ENCODE measurements at places on chromosomes 16 and 17.

DNA sequence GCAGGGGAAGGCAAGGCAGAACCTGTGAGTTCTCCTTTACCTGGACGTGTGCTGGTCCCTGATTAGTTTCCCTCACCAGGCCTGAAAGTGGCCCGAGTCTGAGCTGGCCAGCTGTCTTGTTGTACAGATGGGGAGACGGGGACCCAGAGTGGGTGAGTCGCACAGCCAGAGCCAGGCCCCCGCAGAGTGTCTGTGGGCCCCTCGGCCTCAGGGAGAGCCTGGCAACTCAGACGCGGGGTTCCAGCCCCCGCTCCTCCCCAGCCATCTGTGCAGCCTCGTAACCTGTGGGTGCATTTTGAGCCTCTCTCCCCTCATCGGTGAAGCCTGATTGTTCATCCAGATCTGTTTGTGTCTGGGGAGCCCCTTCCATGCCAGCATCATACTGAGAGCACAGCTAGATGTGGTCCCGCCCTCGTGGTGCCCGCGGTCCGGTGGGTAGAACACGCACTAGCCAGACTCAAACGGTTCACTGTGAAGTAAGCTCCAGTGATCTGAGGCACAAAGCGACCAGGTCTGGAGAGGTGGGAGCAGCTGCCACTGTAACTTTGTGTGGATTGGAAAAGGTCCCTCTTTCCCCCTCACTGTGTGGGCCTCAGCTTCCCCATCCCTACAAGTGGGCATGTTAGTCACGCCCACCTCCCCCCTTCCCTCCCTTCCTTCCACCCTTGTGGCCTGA lies 6.0 kb upstream of the NDRG4 start:
- DNase-seq, result no peak

- DNase-seq, result peak; percentile 7
Measured at GRCh38 chr16:85173981-85174751, 61.9 kb upstream of the CIBAR2 start.

DNA sequence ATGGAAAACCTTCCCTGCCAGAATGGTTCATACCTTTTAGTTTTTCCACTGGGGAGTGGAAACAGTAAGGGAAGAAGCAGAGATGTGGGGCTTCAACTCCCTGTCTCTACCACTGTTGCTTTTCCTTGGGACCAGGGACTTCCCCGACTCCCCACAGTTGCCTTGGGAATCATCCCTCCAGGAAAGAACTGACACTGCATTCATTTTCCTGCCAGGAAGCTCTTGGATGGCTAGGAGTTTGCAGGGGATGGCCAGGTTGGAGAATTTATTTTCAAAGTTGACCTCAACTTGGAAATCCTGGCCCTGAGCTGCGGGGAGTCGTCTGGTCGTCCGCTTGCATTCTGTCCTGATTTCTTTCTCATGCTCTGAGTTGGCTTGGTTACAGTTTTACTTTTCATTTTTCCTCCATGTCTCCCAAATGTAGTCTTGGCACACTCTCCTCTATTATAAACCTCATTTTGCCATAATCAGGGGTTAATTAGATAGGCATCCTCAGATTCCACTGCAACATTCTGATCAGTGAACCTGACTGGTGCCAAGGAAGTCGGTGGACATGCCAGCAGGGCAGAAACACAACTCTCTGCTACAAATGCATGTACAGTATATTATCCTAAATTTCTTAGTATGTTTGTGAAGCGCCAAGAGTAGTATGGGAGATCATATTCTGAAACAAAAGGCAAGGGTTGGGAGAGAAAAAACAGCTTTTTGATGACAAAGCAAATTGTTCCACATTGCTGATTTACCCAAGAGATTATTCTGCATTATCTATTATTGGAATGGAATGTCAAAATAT lies 220.5 kb upstream of the XYLT1 start:
- no peak for DNase-seq

DNA sequence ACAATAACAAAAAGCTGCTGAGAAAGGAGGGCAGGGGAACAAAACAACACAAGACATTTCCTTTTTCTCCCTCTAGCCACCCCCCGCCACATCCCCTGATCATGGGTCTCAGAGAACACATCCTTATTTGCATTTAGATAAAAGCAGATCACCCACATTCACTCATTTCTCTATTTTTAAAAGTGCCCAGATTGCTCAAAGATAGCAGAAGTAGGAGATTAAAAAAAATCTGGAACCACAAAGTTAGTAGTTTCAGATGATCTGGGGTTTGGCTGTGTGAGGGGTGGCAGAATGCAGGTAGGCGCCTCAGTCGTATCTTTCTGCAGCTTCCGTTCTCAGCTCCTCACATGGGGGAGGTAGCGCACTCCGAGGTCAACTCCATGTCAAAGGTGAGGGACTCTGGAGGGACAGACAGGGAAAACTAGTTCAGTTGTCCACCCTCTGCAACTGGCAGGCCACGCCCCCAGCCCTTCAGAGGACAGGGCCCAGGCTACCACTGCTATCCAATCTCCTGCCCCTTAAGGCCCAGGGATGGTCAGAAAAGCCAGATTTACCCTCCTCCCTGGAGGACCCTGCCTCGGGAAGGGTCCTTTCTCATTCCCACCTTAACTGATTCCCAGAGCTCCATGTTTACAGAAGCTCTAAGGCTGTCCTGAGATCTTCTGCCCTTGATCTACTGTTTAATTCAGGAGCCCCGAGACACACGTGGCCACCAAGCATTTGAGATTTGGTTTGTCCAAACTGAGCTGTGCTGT lies 27.3 kb downstream of the STAT5A start:
- DNase-seq, result no peak

DNA sequence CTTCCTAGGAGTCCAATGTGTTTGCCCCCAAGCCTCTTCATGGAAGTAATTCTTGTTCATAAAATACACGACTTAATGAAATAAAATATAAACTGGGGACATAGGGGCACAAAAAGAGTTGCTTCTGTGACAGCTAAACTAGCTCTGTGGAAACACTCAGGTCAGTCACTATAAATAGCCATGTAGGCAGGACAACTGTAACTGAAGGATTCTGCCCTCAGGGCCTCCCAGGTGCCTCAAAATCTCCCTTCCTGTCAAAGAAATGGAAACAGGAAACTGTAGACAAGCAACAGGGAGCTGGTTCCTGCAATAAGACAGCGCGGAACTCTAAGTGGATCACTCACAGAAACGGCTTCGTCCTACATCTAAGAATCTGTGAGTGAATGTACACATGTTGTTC lies 178.1 kb upstream of the ZFHX3 start:
- DNase-seq, result no peak

- DNase-seq, result no peak
Measured at GRCh38 chr16:68425498-68426346, 22.6 kb downstream of the SMPD3 start.

DNA sequence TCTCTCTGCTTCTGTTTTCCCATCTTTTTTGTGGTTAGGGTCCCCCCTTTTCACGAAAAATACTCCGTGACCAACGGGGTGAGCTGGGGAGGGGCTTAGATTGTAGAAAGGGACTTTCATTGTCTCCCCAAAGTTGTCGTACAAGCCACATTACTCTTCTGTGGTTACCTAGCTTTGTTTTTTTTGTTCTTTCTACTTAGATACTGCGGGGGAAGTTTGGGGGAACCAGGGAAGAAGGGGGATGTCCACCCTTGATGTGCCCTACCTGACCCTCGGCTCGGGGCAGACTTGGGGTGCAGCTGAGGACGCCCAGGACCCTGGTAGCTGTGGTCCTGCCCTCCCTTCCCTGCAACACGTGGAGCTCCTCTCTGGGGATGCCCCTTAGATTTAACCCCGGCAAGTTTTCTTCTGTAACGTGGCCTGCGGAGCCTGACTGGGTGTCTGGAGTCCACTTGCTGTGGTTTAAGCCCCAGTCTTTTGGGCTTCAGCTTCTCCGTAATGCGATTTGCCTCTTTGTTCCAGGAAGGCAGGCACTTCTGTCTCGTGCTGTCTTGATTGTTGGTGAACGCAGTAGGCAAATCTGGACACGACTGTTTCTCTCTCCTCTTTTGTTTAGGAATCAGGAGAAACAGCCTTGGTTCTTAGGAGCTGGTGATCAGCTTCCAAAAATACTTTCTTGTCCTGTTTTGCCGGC lies 892 bp downstream of the ABCC1 start:
- DNase-seq, result no peak

DNA sequence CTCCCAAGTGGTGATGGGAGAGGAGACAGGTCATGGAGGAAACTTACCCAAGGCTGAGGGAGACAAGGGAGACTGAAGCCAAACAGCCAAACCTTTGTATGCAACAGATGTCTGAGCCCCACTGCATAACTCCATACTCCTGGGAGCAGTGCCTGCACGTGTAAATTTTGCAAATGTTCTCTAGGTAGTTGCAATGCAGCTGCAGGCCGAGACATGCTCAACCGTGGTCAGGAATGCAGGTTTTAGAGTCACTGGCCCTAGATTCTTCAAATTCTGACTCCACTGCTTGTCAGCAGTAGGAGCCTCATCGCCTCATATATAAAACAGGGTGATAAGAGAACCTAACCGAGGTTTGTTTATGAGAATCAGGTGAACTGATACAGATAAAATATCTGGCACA lies 11.5 kb downstream of the DYNLRB2 start:
- DNase-seq, result no peak

DNA sequence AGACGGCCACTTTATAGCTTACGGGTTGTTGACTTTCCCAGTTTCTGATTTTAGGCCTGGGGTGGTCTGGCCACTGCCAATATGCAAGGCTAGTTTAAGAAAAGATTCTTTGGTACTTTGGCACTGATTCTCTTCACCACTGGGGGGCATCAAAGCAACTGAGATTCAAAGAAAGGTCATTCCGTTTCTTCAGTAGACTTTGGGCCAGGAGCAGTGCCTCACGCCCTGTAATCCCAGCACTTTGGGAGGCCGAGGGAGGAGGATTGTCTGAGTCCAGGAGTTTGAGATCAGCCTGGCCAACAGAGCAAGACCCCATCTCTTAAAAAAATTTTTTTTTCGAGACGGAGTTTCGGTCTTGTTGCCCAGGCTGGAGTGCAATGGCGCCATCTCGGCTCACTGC lies 53.0 kb downstream of the RPA1 start:
- no peak for DNase-seq

- no peak for DNase-seq
Measured at GRCh38 chr16:4147236-4147635, 31.0 kb upstream of the ADCY9 start.

DNA sequence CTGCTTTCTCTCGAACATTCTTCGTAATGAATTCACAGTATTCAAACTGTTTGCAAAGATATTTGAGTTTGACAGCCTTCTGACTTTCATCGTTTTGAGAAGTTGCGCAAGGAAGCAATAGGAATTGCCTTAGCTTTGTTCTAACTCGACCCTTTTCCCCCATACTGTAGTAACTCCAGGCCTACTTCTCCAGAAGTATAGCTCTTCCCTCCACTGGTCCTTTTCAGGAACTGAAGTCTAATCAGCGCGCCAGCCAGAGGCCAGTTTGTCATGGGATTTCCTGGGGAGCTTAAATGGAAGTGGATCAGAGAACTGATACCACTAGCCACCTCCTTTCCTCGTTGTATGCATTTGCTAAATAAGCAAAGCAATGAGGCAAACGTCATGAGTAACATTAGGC lies 27.9 kb downstream of the CDR2 start:
- DNase-seq, result no peak

DNA sequence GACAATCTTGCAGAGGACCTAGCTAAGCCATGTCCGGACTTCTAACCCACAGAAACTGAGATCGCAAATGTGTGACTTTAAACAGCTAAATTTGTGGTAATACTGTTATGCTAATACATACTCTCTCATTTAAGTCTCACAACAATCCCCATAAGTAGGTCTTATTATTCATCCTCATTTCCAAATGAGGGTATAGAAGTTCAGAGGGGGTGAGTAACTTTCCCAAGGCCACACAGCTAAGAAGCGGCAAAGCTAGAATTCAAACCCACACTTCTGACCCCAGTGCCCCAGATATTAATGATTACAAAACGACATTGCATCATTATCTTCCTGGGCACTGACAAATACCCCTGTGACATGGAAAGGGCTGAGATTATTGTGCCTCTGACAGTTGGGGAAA lies 81.4 kb downstream of the CNGB1 start:
- no peak for DNase-seq

- DNase-seq, result no peak
Measured at GRCh38 chr17:42894283-42895184, 6.1 kb upstream of the G6PC1 start.

DNA sequence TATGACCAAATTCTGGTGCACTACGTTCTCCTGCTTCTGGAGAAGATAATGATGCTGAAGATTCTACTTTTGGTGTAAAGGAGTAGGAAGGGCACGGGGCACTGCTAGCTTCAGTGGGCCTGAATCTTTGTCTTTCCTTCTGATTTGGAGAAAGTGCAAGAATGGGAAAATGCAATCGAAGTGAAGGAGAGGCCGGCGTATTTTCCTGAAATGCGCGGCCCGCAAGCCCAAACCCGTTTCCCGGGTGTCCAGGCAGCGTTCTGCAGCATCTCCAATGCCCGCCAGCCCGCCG lies 372 bp upstream of the NDE1 start:
- no peak for DNase-seq

DNA sequence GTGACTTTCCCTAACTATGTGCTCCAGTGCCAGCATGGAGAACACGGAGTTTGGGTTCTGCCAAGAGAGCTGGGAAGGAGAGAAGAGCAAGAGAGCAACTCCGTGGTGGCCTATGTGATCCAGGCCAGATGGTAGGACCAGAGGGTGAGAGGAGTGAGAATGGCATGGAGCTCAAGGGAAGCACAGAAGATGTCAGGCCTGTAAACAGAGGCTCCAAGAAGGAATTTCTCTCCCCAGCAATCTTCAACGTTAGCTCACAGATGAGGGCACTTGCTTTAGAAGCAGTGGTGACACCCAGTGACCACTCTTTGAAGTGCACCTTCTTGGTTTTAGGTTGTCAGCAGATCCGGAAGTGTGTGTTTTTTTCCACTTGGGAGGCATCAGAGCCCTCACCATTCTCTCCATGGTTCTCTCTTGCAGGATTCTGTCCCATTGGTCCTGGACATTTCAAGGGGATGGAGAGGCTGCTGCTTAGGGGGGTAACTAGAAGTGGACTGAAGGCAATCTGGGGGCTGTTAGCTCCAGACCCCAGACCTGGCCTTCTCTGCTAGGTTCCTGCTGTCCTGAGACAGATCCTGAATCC lies 18.1 kb upstream of the TMEM98 start:
- peak; percentile 25 for DNase-seq

GRCh38 chr17:42459256-42459800 lies 650 bp downstream of the ATP6V0A1 start:
- no peak for DNase-seq

DNA sequence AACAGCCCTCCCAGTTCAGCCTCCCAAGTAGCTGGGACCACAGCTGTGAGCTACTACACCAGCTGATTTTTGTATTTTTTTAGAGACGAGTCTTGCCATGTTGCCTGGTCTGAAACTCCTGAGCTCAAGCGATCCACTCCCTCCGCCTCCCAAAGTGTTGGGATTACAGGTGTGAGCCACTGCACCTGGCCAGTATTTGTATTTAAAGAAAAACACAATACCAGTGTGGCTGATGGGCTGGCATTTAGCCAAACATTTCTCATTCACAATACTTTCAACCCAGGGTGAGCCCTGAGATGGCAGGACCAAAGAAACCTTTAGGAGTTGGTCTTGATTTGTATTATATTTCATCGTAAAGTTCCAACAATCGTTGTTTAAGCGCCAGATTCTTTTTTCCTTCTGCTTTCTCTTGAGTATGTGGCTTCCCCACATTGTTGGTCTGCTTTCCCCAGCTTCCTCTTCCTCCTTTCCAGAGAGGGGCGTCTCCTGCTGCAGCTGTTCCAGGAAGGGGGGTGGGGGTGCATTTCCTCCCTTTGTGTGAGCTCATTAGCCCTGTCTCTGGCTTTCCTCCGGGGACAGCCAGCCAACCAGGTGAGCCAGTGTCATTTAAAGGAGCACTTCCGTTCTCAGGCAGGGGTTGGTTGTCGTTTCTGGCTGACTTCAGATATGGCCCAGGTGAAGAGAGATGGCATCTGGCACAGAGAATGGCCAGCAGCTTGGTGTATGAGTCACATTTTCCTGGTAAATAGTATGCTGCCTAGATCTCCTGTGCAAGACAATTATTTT lies 79.9 kb downstream of the GPRC5B start:
- DNase-seq, result peak; percentile 93

Measured in DMS79 (cell line).